Fibroblast of lung (primary cell): ENCODE measurements at places on chromosomes 12 and 14. TPM values are rescaled to one million over a fixed set of nuclear protein-coding genes. Genes with fewer than 3 reads are reported as not detected.

DNA sequence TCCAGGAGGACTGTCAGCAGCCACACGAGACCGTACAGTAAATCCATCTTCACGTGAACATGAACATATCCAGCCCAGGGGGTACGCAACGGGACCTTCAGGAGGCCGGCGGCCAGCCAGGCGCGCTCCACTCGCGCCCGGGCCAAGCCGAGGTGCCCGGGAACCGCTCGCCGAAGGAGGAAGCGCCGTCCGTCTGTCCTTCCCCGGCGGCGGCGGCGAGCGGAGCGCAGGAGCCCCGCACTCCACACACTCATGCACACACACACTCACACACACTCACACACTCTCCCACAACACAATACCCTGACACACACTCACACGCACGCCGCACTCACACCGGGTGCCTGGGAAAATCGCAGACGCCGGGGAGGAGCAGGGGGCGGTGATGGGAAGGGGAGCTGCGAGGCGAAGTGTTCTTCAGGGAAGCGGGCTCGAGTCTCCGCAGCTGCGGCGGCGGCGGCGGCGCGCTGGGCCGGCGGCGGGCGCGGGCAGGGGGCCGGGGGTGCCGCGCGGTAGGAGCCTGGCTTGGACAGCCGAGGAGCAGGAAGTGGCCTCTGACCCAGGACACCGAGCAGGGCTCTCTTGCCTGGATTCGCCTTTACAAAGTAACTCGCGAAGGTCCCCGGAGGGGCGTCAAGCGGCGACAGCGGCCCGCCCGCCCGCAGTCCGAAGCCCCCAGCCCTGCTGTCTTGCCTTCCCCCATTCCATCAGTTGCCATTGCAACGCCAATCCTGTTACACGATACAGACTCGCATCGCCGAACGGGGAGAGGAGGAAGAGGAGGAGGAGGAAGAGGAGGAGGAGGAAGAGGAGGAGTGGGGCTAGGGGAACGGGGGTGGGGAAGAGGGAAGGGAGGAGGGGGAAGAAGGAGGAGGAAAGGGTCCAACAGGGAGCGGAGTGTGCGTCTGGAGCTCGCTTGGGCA, 601 bp downstream of the MDGA2 start:
- DNase-seq: peak; percentile 6
- H3K4me1 ChIP-seq: no peaks in the 10 kb centered on the region
- peaks cover 5% of the 10 kb centered on the region for H3K27me3 ChIP-seq
- no peak overlapping the region for H3K27ac ChIP-seq
- no peak overlapping the region for H3K4me3 ChIP-seq

GRCh38 chr14:56378475-56378877, 201.1 kb upstream of the TMEM260 start:
- H3K27me3 ChIP-seq: no peaks in the 10 kb centered on the region
- H3K4me1 ChIP-seq: peaks cover 8% of the 10 kb centered on the region
- H3K4me3 ChIP-seq: no peak overlapping the region
- peak overlapping the region; percentile 14 for H3K27ac ChIP-seq
- no peaks in the 10 kb centered on the region for H3K36me3 ChIP-seq

DNA sequence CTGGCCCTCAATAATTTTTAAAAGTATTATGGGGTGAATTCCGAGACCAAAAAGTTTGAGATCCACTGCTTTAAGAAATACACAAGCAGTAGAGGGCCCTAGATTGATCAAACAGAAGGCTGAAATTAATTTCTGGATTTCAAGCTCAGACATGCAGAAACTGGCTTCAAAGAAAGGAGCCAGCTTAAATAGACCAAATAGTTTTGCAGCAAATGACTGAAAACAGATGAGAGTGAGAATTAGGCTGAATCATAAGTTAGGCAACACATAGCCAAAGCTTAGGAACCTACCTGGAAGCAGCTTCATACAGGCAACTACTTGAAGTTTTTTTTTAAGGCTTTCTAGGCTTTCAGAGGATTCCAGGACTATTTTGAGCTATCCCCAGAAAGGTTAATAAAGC, 12.4 kb downstream of the ATF7 start:
- H3K36me3 ChIP-seq: no peaks in the 10 kb centered on the region
- no peaks in the 10 kb centered on the region for H3K27me3 ChIP-seq
- peak; percentile 43 for DNase-seq
- no peak overlapping the region for H3K4me3 ChIP-seq

DNA sequence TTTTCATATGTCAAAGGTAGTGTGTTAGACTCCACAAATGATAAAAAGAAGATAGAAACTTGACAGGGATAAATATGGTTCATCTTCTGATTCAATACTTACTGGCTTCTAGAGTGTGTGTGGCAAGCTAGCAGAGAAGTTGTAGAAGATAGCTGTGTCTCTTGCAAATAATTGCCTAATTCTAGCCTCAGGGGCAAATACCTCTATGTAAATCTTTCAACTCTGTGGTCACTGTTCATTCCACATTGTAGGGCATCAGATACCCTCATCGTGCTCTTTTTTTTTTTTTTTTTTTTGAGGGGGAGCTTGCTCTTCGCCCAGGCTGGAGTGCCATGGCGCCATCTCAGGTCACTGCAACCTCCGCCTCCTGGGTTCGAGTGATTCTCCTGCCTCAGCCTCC, 1.7 kb downstream of the OLR1 start:
- no peaks in the 10 kb centered on the region for H3K36me3 ChIP-seq
- peaks cover 4% of the 10 kb centered on the region for H3K4me1 ChIP-seq
- H3K27ac ChIP-seq: no peak overlapping the region
- H3K4me3 ChIP-seq: no peak overlapping the region

GRCh38 chr12:57838594-57839302, 7.8 kb downstream of the CTDSP2 start:
- no peaks in the 10 kb centered on the region for H3K36me3 ChIP-seq
- H3K4me1 ChIP-seq: peaks cover 68% of the 10 kb centered on the region
- H3K27me3 ChIP-seq: no peaks in the 10 kb centered on the region
- H3K4me3 ChIP-seq: no peak overlapping the region

DNA sequence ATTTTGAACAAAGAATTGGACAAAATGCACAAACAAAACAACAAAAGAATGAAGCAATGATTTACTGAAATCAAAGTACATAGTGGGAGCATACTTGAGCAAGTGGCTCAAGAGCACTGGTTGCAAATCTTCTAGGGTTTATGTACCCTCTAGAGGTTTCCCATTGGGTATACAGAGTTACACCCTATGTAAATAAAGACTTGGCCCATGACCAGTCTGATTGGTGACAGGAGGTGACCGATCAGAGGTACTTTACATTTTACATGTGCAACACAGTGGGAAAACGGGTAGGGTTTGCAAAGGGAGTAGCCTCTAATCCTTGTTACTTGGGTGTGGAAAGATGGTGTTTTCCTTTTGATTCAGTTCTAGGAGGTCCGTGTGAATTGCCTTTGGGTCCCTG, 10.6 kb upstream of the FAM181A start:
- no peaks in the 10 kb centered on the region for H3K36me3 ChIP-seq
- no peak for DNase-seq
- no peak overlapping the region for H3K27ac ChIP-seq
- H3K27me3 ChIP-seq: no peaks in the 10 kb centered on the region
- H3K4me1 ChIP-seq: no peaks in the 10 kb centered on the region

GRCh38 chr14:96911499-96912149, 114.4 kb downstream of the VRK1 start:
- no peak overlapping the region for H3K27ac ChIP-seq
- no peak for DNase-seq
- no peaks in the 10 kb centered on the region for H3K36me3 ChIP-seq
- H3K4me1 ChIP-seq: no peaks in the 10 kb centered on the region
- no peaks in the 10 kb centered on the region for H3K27me3 ChIP-seq

DNA sequence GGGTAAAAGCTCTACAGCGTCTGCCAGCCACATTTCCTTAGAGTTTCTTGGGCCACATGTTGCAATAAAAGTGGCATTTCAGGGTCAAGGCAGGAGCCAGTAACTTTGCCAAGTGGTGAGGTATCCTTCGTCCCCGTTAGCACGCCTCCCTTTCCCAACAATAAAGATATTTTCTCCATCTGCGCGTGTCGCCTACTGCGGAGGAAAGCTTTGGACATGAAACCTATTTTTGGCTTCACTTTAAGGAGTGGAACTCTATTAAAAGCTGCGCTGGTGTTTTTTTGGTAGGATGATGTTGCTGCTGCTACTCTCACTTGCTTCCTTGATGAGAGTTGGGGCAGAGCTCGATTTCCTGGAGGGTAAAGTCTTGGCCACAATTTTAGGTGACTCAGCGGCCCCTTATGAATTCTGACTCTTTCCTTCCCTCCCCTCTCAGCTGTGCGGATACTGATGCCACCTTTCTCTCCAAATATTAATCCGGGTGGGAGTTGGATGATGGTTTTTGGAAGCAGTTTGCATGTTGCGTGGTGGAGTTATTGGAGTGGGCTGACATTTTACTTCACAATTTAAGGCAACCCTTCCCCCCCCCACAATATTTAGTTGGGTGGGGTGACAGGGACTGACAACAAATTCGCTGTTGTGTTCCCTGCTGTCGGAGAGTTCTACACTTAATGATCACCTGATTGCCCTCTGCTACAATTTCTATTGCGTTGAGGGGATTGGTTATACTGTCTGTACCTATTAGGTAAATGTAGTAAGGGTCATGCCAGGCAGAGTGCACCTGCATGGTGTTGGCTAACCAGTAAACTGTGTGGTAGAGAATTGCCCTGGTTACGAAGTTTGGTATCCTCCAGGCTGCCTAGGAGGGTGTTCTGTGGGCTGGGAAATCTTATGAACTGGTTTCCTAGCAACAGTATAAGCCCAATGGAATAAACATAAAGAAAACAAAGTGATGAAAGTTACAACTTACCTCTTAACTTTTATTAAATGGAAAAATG, 1.1 kb downstream of the CCDC91 start:
- DNase-seq: peak; percentile 74
- H3K4me3 ChIP-seq: peak overlapping the region; percentile 95
- peak overlapping the region; percentile 99 for H3K27ac ChIP-seq

- H3K27me3 ChIP-seq: no peaks in the 10 kb centered on the region
- H3K4me1 ChIP-seq: peaks cover 2% of the 10 kb centered on the region
- peaks cover 2% of the 10 kb centered on the region for H3K36me3 ChIP-seq
- peak overlapping the region; percentile 85 for H3K27ac ChIP-seq
- H3K4me3 ChIP-seq: peak overlapping the region; percentile 64
- peak; percentile 86 for DNase-seq
Measured at GRCh38 chr14:52951681-52952554, 1.1 kb upstream of the FERMT2 start.

The RD3L gene
- not detected in 2 replicates for total RNA-seq

The KCNA5 gene
- not detected in 2 replicates for total RNA-seq
